Activated CD4-positive, alpha-beta memory T cell treated with anti-CD3 and anti-CD28 coated beads for 36 hours (primary cell): ENCODE measurements at places on chromosomes 16 and 17.

- peaks cover 8% of the 10 kb centered on the region for H3K27me3 ChIP-seq
- DNase-seq: no peak
- no peaks in the 10 kb centered on the region for H3K4me1 ChIP-seq
Observed at GRCh38 chr16:26765087-26765486, 301.6 kb upstream of the C16orf82 start.

GRCh38 chr16:5015887-5016286, 17.8 kb downstream of the NAGPA start:
- no peak overlapping the region for H3K4me3 ChIP-seq
- DNase-seq: no peak
- no peaks in the 10 kb centered on the region for H3K36me3 ChIP-seq
- H3K27me3 ChIP-seq: peaks cover 2% of the 10 kb centered on the region

DNA sequence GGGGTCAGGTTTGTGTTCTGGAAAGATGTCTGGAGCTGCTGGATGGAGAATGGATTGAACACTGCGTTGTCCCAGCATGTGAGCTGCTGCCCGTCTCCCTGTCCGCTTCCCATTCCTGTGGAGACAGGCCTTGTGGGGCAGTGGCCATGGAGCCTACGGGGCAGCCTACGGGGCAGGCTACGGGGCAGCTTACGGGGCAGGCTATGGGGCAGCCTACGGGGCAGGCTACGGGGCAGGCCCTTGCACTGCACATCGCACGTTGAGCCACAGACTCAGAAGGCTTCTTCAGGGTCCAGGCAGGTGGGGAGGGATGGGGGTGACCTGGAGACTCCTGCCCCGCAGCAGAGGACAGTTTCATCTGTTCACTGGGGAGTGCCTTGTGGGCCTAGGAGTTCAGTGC, 9.7 kb upstream of the DBNDD1 start:
- H3K4me1 ChIP-seq: peaks cover 7% of the 10 kb centered on the region
- no peak for DNase-seq
- no peak overlapping the region for H3K4me3 ChIP-seq

GRCh38 chr17:77810536-77810935, 148.0 kb upstream of the TNRC6C start:
- no peak overlapping the region for H3K4me3 ChIP-seq
- DNase-seq: no peak
- no peaks in the 10 kb centered on the region for H3K36me3 ChIP-seq

DNA sequence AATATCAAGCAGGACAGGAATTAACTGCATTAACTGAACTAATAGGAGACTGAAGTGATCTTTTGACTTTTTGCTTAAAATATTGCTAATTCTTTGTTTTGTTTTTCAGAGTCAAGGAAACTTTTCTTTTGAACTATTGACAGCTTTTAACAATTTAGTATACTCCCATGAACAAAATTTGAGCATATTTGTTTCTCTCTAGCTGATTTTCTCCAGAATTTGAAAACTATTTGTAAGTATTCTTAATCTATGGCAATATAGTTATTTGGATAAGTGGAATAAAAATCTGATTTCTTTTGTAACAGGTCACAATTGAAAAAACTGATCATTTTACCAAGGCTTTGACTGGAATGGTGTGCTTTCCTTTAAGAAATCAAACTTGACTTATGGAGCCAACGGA, 7.0 kb upstream of the SCPEP1 start:
- no peak for DNase-seq
- H3K4me1 ChIP-seq: no peaks in the 10 kb centered on the region
- no peak overlapping the region for H3K27ac ChIP-seq
- no peak overlapping the region for H3K4me3 ChIP-seq

GRCh38 chr17:43581613-43582012, 35.5 kb upstream of the ETV4 start:
- H3K4me3 ChIP-seq: no peak overlapping the region
- no peaks in the 10 kb centered on the region for H3K36me3 ChIP-seq
- DNase-seq: no peak
- H3K27ac ChIP-seq: no peak overlapping the region

- peak overlapping the region; percentile 91 for H3K4me3 ChIP-seq
- peak; percentile 84 for DNase-seq
- H3K27me3 ChIP-seq: no peaks in the 10 kb centered on the region
- peaks cover 30% of the 10 kb centered on the region for H3K4me1 ChIP-seq
Observed at GRCh38 chr17:18181358-18181757, 2.3 kb upstream of the ALKBH5 start.

GRCh38 chr16:8512941-8513624, 77.2 kb downstream of the TMEM114 start:
- H3K27ac ChIP-seq: no peak overlapping the region
- no peaks in the 10 kb centered on the region for H3K4me1 ChIP-seq
- no peak overlapping the region for H3K4me3 ChIP-seq
- no peaks in the 10 kb centered on the region for H3K36me3 ChIP-seq

- peaks cover 1% of the 10 kb centered on the region for H3K27me3 ChIP-seq
- no peak overlapping the region for H3K27ac ChIP-seq
- H3K36me3 ChIP-seq: no peaks in the 10 kb centered on the region
Observed at GRCh38 chr17:372157-373152, 19.8 kb upstream of the RPH3AL start.

GRCh38 chr17:30521766-30522165, 44.6 kb downstream of the GOSR1 start:
- no peak for DNase-seq
- no peaks in the 10 kb centered on the region for H3K27me3 ChIP-seq
- peaks cover 29% of the 10 kb centered on the region for H3K36me3 ChIP-seq
- peaks cover 28% of the 10 kb centered on the region for H3K4me1 ChIP-seq

DNA sequence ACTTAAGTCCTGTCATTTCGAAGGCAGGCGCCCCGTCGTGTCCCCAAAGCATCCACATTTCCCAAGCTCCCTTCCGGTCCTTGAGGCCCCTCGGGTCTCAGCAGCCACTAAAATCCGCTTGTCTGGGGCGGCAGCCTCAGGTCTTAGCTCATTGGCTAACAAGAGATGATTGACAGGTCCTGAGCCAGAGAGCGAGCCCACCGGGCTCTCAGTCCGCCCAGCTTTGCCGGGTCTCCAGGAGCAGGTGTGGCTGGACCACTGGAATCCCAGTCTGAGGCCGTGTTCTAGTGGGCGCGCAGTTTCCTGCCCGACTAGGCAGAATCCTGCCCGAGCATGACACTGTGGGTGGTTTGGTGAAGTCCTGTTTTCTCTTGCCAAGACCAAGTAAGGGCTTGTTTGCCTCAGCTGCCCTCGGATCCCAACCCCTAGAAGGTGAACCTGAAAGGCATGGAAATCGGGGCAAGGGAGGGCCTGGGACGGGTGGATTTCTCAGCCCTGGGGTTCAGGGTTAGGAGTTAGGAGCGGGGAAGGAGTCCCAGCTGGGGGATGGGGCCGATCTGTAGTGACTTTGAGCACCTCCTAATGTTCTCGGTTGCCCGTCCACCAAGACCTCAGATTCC, 42.8 kb downstream of the MRC2 start:
- no peak overlapping the region for H3K27ac ChIP-seq
- H3K27me3 ChIP-seq: no peaks in the 10 kb centered on the region
- no peaks in the 10 kb centered on the region for H3K36me3 ChIP-seq
- DNase-seq: no peak
- no peaks in the 10 kb centered on the region for H3K4me1 ChIP-seq
- no peak overlapping the region for H3K4me3 ChIP-seq

GRCh38 chr16:17354141-17354601, 116.6 kb downstream of the XYLT1 start:
- peaks cover 28% of the 10 kb centered on the region for H3K4me1 ChIP-seq
- DNase-seq: no peak
- no peaks in the 10 kb centered on the region for H3K27me3 ChIP-seq

DNA sequence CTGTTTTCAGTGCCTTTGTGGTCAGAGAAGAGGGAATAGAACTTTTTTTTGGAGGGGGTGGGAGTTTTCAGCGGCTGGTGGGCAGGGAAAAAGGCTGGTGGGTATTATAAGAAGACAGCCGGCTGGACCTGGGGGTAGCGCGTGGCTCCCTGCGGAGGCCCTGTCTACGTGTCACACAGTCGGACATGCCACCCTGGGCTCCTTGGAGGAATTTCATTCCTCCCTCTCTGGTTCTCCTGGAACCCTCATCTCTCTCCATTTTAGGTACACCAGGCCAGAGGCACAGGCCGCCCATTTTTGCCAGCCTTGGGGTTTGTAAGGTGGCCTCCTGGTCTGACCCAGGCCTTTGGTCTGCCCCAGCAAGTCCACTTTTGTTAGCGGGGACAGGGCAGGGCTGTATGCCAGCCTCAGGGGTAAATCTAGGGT, 908 bp downstream of the FKBP10 start:
- DNase-seq: no peak
- peaks cover 4% of the 10 kb centered on the region for H3K27me3 ChIP-seq
- peaks cover 17% of the 10 kb centered on the region for H3K4me1 ChIP-seq
- H3K4me3 ChIP-seq: no peak overlapping the region

DNA sequence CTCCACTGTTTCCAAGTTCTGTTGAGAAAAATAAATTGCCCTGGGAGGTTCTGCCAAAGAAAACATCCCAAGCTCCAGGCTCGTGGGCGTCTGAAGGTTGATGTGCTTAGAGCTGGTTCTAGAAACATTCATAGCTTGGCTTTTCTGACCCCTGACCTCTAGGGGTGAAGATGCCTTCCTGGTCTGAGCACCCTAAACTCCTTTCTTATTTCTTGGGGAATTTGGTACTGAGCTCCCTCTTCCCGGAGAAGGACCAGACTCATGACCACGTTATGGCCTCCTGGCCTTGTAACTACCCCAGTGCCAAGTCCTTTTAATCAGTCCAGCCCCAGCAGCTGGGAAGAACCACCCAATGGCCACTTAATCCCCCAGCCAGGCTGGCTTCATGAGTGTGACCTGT, 66.4 kb downstream of the MYH11 start:
- no peak overlapping the region for H3K4me3 ChIP-seq
- no peaks in the 10 kb centered on the region for H3K27me3 ChIP-seq
- H3K36me3 ChIP-seq: no peaks in the 10 kb centered on the region
- no peak overlapping the region for H3K27ac ChIP-seq
- DNase-seq: no peak

DNA sequence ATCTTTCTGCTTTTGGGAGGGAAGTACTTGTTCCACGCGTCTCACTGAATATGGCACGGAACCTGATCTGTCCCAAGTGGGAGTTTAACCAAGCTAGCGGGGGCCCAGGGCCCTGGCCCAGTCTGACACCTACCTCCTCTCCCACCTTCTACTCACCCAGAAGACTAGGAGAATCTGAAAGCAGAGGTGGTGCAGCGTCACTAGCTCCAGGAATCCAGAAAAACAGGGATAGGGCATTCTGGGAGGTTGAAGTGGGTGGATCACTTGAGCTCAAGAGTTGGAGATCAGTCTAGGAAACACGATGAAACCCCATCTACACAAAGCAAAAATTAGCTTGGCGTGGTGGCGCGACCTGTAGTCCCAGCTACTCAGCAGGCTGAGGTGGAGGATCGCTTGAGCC, 163.5 kb upstream of the ZNF267 start:
- no peak for DNase-seq
- H3K27me3 ChIP-seq: no peaks in the 10 kb centered on the region
- H3K4me3 ChIP-seq: no peak overlapping the region
- peaks cover 46% of the 10 kb centered on the region for H3K36me3 ChIP-seq
- H3K27ac ChIP-seq: no peak overlapping the region

DNA sequence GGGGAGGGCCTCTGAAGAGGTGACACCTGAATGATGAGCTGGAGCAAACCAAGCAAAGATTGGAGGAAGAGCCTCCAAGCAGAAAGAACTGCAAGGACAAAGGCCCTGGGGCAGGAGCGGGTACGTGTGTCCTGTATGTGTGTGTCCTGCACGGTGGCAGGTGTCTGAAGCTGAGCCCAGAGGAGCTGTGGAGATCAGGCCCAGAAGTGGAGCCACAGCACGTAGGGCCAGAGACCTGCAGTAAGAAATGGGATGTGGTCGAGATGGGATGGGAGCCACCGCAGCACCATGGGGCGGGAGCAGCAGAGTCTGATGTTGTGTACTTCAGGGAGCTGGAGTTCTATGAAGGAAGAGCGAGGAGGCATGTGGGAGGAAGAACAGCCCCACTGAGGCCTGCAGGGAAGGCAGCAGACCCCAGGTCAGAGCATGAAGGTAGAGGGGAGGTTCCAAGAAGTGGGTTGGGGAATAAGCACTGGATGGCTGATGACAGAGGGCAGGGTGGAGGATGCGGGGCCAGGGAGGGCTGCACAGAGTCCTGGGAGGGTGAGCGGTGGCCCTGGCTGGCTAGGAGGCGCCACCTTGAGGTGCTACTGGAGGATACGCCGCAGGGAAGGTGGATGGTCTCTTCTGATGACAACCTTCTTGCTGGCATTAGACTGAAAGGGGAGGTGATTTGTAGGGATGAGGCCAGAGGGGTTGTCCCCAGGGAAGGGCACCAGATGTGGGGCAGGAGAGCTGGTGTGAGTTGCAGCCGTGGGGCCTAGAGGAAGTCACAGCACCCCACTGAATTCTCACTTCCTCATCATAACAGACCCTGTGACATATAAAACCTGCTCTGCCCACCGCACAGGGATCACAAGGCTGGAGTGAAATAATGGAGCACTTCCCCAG, 10.6 kb upstream of the CETP start:
- H3K27ac ChIP-seq: no peak overlapping the region
- H3K36me3 ChIP-seq: peaks cover 8% of the 10 kb centered on the region
- H3K4me1 ChIP-seq: peaks cover 19% of the 10 kb centered on the region

DNA sequence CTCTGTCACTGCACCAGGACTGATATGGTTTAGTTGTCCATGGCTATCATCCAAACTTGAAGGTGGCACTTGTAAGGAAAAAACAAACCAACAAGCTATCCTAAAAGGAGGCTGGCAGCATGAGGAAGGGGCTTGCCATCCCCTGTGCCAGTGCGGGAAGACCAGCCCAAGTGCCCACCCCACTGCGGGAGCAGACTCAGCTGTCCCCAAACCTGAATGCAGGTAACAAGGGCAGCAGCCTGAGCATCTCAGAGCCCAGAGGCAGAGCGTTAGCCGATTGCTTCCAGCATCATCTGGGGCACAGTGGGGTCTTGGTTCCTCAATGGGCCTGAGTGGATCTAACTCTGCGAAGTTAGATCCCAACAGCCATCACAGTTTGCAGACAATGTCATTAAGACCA, 29.2 kb upstream of the C16orf78 start:
- no peak overlapping the region for H3K27ac ChIP-seq
- no peaks in the 10 kb centered on the region for H3K27me3 ChIP-seq
- no peak overlapping the region for H3K4me3 ChIP-seq
- DNase-seq: no peak
- H3K4me1 ChIP-seq: no peaks in the 10 kb centered on the region

- peaks cover 7% of the 10 kb centered on the region for H3K4me1 ChIP-seq
- H3K36me3 ChIP-seq: no peaks in the 10 kb centered on the region
- no peak overlapping the region for H3K4me3 ChIP-seq
- H3K27me3 ChIP-seq: peaks cover 26% of the 10 kb centered on the region
- H3K27ac ChIP-seq: no peak overlapping the region
- DNase-seq: peak; percentile 85
Observed at GRCh38 chr17:34361478-34362061, 1.5 kb downstream of the CCL1 start.

- peaks cover 20% of the 10 kb centered on the region for H3K4me1 ChIP-seq
- H3K4me3 ChIP-seq: no peak overlapping the region
- H3K27me3 ChIP-seq: no peaks in the 10 kb centered on the region
- H3K36me3 ChIP-seq: no peaks in the 10 kb centered on the region
- no peak for DNase-seq
Observed at GRCh38 chr17:45426561-45426960, 6.1 kb downstream of the ARHGAP27 start.

- no peaks in the 10 kb centered on the region for H3K27me3 ChIP-seq
- H3K4me1 ChIP-seq: no peaks in the 10 kb centered on the region
- H3K4me3 ChIP-seq: no peak overlapping the region
- peak; percentile 48 for DNase-seq
Observed at GRCh38 chr16:87324411-87325275, 7.5 kb upstream of the C16orf95 start.

GRCh38 chr16:55949518-55949917, 74.3 kb upstream of the CES5A start:
- peaks cover 30% of the 10 kb centered on the region for H3K27me3 ChIP-seq
- no peak for DNase-seq
- no peak overlapping the region for H3K4me3 ChIP-seq
- H3K36me3 ChIP-seq: no peaks in the 10 kb centered on the region
